AML-193 (cell line): ENCODE measurements at places on chromosomes 3 and 15.

DNA sequence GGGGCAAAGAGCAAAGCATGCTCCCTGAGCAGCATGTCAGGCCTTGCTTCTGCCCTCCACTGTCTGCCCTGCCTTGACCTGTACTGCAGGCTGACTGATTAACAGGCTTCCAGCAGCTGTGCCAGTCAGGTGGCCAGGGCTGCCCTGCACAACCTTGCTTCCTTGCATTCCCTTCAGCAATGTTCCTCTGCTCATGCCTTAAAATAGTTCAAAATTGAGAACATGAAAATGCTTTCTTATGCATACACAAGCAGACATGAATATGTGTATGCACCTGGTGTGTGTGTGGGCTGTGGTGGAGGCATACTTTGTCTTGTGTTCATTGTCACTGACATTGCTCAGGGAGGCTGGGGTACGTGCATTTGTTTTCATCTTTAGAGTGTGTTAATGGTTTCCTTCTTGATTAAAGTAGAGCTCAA lies 1.2 kb upstream of the SLC22A13 start:
- no peak for DNase-seq

DNA sequence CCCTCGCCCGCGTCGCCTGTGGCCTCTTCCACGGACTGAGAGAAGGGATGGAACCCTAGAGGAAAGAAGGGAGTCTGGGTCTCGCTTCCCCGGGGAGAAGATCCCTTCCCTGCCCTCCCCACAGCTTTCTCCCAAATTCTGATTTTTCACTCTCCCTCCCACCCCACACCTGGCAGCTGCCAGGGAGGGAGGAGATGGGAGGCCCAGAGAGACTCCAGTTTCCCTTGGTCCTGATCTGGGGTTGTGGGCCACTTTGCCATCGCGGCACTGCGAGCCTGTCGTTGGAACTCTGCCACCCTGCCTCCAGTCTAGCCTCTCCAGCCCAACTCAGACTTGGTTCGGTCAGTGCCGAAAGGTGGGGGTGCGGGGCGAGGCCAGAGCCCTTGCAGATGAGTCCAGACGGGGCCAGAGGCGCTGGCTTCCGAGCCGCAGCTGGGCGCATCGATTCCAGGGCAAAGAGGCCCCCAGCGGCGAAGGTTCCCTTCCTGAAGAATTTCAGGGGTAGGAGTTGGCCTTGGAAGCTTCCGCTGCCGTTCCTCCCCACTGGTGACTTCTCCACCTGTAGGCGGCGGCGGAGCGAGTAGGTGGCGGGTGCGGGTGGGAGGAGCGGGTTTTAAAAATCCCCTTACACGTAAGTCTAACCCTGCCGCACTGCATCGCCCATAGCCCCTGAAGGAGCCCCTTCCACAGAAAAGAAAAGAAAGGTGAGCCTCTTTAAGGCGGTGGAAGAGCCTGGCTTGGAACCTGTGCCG lies 5.2 kb downstream of the WNT5A start:
- DNase-seq, result no peak

GRCh38 chr3:123369085-123369484 lies 79.8 kb downstream of the ADCY5 start:
- DNase-seq, result no peak

DNA sequence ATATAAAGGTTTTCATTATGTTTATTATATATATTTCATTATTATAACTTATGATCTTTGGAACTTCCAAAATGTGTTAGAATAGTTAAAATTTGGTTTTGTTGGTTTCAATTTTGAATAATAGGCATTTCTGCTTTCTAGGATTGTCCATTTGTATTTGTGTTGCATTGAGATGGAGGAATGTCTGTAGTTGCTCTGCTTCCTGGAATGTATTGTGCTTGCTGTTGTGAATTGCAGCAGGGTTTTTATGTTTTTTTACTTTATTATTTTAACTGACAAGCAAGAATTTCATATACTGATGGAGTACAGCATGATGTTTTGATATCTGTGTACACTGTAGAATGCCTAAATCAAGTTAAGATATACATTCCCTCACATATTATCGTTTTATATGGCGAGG lies 247.4 kb downstream of the XXYLT1 start:
- no peak for DNase-seq

DNA sequence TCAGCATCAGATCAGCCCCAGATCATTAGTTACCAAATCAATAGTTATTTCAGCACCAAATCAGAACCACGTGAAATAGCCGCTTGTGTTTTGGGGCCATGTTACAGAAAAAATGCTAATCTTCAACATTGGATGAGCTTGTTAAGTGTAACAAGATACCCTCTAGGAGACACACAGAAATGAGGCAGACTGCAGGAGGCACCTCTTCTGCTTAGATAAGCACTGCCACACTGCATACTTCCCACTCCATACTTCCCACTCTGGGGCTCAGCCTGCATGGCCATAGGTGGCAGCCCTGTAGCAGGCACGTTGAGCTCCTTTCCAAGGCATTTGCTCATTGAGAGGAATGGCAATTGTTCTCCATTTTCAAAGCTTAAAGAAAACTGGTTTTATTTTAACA lies 73.3 kb downstream of the CHCHD6 start:
- DNase-seq, result no peak

DNA sequence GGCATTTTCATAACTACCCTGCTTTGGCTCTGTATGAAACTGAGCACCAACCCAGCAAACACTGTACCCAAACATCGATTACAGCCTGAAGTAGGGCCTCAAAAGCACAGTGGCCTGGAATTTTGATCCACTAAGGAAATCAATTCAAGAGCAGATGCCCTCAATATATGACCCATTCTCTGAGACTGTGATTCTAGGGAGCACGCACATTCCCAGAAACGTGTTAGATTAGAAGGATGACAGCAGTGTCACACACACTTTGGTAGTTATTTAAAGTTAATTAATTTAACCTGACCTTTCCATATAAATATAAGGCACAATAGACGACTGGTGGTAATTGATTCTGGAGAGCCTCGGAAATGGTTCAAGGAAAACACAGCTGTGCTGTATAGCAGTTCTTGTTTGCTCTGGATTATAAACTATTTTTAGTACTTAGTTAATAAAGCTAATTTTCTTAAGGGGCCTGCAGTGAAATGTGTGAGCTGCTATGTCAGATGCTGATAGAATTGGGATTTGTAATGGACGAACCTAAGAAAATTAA lies 126.3 kb upstream of the ZNF385D start:
- no peak for DNase-seq

- no peak for DNase-seq
Observed at GRCh38 chr3:113468539-113468938, 27.2 kb upstream of the CFAP44 start.

DNA sequence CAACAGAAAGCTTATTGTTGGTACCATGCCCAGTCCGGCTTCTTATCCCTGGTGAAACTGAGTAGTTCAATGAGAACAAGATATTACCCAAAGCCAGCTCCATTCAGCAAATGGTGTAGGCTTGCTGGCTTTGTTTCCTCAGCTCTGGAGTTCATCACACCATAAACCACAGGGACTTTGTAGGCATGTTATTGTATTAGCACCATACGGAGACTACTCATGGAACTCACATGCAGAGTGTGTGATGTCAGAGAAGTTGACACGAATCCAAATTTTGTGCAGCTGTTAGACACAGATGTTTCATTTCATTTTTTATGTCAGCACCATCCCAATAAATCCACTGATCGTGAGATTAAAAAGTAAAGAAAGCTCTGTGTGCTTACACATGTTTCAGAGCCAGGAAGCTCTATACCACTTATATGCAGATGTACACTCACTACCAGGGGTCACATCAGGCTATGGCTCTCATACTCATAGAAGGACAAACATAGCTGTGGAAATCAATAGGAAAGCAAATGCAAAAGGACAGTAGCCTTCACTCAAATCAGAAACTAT lies 63.4 kb upstream of the LEKR1 start:
- no peak for DNase-seq

GRCh38 chr3:135237371-135238143 lies 442.5 kb downstream of the EPHB1 start:
- DNase-seq, result no peak

DNA sequence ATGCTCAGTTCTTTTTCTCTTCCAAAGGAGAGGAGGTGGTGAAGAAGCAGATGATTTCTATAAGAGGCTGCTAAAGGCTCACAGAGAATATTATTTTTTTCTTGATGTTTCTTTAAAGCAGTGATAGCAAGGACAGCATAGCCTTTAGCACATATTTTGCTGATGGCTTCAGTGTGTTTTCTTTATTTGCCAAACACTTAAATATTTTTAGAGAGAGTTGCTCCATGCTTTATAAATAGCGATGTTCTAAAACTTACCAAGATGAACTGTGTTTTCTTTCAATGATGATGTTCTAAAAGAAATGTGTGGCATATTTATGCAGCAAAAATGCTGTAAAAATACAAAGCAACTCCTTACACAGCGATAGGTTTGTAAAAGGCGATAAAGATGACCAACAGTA lies 11.8 kb upstream of the KCNAB1 start:
- DNase-seq, result no peak

GRCh38 chr3:124919756-124920155 lies 14.8 kb downstream of the MUC13 start:
- no peak for DNase-seq

DNA sequence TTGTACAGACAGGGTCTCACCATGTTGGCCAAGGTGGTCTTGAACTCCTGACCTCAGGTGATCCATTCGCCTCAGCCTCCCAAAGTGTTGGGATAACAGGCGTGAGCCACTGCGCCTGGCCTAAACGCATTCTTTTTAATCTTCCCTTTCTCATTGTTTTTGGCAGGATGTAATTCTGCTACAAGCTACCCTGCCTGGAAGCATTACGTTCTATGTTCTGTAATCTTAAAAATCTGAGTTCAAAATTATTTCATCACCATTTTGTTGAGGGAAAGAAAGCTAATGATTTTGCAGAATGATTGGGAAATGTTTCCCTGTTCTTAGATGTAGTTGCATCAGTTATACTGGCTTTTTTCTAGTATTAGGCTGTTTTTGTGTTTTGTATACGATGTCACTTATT lies 71.5 kb downstream of the RGMA start:
- DNase-seq, result peak; percentile 6

DNA sequence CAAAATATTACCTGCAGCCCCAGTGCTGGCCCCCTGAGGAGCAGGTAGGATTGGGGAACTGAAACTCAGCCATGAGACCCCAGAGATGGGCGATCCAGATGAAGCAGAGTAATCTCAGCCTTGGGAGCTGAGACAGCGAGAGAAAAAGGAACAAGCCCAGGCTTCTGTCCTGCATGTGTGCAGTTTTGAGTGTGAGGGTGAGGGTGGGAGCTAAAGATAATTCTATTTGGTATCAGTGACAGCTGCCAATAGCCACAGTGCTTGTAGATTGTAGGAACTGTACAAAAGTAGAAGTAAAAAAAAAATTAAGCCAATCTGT lies 5.9 kb downstream of the ATP8B4 start:
- no peak for DNase-seq

GRCh38 chr3:61980041-61980440 lies 393.3 kb downstream of the FEZF2 start:
- DNase-seq, result no peak

DNA sequence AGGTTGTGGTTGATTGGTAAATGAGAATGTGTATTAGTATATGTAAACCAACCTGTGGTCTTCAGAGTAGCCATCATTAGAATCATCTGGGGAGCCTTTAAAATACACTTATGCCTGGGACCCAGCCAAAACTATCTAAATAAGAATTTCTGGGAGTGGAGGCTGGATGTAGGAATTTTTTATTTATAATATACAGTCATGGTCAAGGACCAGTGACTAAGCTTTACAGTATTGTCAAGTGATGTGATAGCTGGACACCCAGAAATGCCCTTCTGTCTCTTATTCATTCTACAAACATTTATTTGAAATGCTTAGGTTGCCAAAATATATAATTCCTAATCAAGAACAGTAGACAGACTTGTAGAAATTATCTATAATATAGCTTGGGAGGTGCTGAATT lies 132.2 kb downstream of the MBNL1 start:
- DNase-seq, result no peak

DNA sequence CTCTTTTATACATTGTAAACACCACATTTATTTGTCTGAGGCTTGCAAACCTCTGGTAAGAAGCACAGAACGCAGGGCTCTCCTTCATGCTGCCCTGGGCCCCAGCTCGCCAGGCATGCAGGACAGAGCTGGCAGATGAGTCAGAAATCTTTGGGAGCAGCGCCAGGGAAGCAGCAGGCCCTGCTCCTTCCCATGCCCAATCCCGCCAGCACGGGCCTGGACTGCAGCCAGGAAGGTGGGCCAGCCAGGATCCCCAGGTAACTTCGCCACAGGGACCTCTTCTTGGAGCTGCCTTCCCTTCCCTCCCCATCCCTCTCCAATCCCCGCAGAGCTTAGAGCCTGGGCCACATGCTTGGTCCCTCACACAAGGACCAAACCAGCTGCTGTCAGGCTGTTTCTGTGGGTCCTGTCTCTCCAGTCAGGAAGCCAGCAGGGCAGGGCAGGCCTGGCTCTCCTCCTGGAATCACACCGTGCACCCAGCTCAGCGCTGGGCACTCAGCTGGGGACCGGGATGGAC lies 8.8 kb downstream of the STOML1 start:
- no peak for DNase-seq

GRCh38 chr3:143479727-143480126 lies 360.2 kb downstream of the CHST2 start:
- DNase-seq, result no peak

DNA sequence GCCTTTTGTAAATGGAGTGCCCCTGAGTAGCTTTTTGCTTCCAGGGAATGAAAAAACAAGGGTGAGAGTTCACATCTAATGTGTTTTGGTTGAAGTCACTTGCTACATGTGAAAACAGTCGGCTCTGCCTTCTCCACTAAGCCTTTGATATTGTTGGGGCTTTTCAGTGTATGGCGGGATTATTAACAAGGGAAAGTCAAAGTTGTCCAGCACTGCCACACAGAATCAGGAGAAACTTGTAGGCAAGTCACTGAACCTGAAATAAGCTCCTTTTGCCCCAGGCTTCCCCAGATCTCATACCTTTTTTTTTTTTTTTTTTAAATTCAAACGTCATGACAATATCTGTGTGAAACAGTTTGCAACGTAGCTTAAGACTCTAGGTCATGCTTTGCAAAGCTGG lies 248.0 kb downstream of the FEZF2 start:
- no peak for DNase-seq

- DNase-seq, result no peak
Observed at GRCh38 chr3:22364851-22365250, 613.8 kb upstream of the ZNF385D start.

- no peak for DNase-seq
Observed at GRCh38 chr3:151687076-151687475, 46.7 kb upstream of the AADACL2 start.

- DNase-seq, result peak; percentile 79
Observed at GRCh38 chr15:98881526-98882520, 125.8 kb downstream of the PGPEP1L start.
